Psoas muscle (tissue), 8 donors: ENCODE measurements at places on chromosomes 3 and 15. TPM values are rescaled to one million over a fixed set of nuclear protein-coding genes. Genes with fewer than 3 reads are reported as not detected.

The ST3GAL6 gene
- total RNA-seq: 9.7 TPM

The MEGF11 gene
- total RNA-seq: not detected

DNA sequence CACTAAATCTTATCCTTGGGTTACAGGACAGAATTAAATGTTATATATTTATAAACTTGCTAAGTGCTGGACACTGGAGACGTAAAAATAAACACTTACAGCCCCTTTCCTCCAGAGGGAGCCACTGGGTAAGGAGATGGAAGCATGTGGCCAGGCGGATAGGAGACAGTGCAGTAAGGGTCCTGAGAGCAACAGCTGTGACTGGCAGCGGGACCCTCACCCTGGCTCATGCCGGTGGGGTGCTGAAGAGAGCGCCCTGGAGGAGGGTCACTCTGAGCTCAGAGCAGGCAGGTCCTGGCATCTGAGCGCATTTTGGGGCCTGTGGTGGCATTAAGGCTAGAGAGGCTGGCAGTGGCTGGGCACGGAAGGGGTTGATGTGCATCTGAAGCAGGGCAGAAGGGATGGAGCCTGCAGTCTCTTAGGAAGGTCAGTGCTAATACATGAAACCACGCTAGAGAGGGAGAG, 16.0 kb downstream of the SEC61A1 start:
- DNase-seq: no peak

DNA sequence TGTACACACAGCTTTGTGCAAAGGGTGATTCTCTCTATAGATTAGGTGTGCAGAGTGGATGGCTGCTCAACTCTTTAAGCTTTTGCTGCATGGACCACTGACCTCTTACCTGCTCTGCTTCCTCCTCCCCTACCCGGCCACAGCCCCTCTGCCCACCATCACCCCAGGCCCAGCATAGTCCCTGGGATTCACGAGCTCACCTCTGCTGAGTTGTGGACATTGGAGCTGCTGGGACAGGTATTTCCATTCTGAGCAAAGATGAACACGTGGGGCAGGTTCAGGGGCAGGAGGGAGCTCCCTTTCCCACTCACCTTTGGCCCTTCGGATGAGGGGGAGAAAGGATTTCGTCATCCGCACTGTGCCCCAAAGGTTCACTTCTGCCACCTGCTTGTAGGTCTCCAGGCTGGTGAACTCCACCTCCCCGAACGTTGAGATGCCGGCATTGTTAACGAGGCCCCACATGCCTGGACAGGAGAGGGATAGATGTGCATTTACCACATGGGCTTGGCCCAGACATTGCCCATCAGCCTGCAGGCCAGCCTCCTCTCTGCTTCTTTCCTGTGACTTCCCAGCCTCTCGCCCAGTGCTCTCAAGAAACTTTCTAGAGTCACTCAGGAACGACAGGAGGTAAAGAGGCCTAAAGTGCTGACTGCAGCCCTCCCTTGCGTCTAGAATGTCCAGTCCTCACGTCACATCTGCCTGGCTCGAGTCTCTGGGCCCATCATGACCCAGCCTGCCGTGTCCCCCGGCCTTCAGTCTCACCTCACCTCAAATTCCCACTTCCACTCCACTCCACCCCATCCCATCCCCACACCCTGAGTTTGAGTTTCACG, 41.6 kb downstream of the BDH1 start:
- no peak for DNase-seq

DNA sequence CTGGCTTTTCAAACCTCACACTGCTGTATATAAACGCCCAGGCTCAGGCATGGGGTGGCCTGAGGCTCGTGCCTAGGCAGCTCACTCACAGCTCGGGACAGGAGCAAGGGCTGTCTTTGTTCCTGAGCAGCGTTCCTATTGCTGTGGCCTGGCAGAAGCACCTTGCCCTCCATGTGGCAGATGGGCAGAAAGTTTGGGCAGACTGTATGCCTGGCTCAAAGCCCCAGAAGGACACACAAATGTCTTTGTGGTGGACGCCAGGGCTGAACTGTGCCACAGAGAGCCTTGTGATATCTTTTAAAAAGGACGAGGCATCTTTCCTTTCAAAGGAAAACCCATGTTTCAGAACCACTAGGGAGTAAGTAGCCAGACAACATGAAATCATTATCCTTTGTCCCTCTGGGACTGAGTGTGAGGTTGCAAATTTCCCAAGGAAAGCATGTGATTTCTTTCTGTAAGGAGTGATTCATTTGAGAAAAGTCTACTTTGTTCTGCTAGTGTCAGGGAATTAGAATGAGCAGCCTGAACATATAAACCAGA, 29.3 kb upstream of the UBE2E1 start:
- DNase-seq: no peak

GRCh38 chr15:49473031-49473430, 50.0 kb downstream of the FGF7 start:
- no peak for DNase-seq

DNA sequence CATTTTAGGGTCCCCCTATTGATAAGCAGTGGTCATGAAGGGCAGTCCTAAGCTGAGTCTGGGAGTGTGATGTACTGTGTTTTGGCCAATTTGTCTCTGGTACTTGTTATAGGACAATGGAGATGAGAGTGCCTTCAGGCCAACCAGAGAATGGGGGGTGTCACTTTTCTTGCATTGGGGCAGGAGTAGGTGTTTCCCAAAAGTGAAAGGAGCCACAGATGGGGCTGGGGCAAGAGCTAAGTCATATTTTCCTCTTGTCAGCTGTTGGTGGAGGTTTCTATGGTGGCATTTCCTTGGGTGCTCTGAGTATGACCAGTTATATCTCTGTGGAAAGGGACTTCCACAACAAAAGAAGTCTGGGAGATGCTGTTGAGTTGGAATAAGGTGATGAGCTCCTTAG, 24.7 kb upstream of the BSN start:
- DNase-seq: no peak
